ENCODE measurements at places on chromosomes 4 and X.

- H3K4me3 ChIP-seq = no peak overlapping the region
- peaks cover 37% of the 10 kb centered on the region for H3K4me1 ChIP-seq
- DNase-seq = peak; percentile 29
- H3K36me3 ChIP-seq = no peaks in the 10 kb centered on the region
- H3K27me3 ChIP-seq = no peaks in the 10 kb centered on the region
These were observed 227.6 kb downstream of the NR3C2 start for GRCh38 chr4:148214529-148215166.

DNA sequence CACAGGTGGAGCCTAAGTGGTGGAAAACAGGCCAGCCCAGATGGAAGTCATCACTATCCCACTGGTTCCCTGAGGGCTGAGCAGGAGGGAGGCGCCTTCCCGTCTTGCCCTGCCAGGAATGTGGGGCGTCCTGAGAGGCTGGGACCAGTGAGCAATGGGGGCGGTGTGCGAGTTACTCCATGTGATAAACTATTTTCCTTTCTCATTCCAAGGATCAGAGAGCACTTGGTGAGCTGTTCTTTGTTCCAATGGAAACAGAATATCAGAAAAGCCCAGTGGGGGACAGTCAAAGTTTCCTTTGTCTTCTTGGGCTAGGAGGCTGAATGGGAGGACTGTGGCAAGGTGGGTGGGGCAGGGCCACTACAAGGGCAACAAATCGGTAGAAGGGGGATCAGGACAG, 86.2 kb downstream of the NHSL2 start:
- no peaks in the 10 kb centered on the region for H3K27me3 ChIP-seq
- H3K36me3 ChIP-seq = no peaks in the 10 kb centered on the region
- H3K4me3 ChIP-seq = no peak overlapping the region

GRCh38 chrX:6821730-6822129, 286.8 kb upstream of the VCX3A start:
- DNase-seq = no peak
- H3K4me1 ChIP-seq = no peaks in the 10 kb centered on the region
- no peaks in the 10 kb centered on the region for H3K27me3 ChIP-seq
- H3K36me3 ChIP-seq = no peaks in the 10 kb centered on the region
- H3K4me3 ChIP-seq = no peak overlapping the region
- H3K27ac ChIP-seq = no peak overlapping the region

- H3K27me3 ChIP-seq = no peaks in the 10 kb centered on the region
- DNase-seq = no peak
- H3K4me1 ChIP-seq = no peaks in the 10 kb centered on the region
- no peaks in the 10 kb centered on the region for H3K36me3 ChIP-seq
- H3K4me3 ChIP-seq = no peak overlapping the region
- H3K27ac ChIP-seq = no peak overlapping the region
These were observed 151.4 kb upstream of the STX18 start for GRCh38 chr4:4693258-4693657.

- no peaks in the 10 kb centered on the region for H3K4me1 ChIP-seq
- no peak overlapping the region for H3K27ac ChIP-seq
- H3K4me3 ChIP-seq = no peak overlapping the region
- no peak for DNase-seq
- H3K36me3 ChIP-seq = no peaks in the 10 kb centered on the region
- H3K27me3 ChIP-seq = no peaks in the 10 kb centered on the region
These were observed 197.6 kb downstream of the KIT start for GRCh38 chr4:54855191-54855854.

DNA sequence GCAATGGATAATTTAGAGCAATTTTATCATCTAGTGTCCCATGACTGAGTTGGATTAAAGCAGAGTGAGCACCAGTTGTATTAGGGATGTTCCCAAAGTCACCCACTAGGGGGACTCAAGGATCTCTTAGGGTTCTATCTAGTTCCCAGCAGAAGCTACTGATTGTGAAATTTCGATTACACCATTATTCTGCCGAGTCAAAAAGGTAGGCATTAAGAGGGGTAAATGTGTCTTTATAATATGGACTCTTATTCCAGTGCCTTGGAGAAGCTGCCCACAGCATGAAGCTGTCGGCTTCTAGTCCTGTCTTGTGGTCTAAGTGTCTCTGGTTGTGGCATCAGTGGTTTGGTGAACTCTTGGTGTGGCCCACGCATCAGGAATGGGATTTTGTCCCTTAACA, 53.3 kb downstream of the RGS12 start:
- no peak overlapping the region for H3K4me3 ChIP-seq
- no peaks in the 10 kb centered on the region for H3K27me3 ChIP-seq
- peaks cover 4% of the 10 kb centered on the region for H3K4me1 ChIP-seq

- no peaks in the 10 kb centered on the region for H3K27me3 ChIP-seq
- H3K4me1 ChIP-seq = no peaks in the 10 kb centered on the region
- H3K36me3 ChIP-seq = no peaks in the 10 kb centered on the region
- H3K27ac ChIP-seq = peak within 1 kb of the TSS; percentile 81
- peak within 1 kb of the TSS; percentile 55 for H3K4me3 ChIP-seq
These were observed at the start of gene MTMR1 for GRCh38 chrX:150692831-150693724. MTMR1 (plus strand) TSS chrX:150693396; CDS start chrX:150693531, 135 bp downstream.

DNA sequence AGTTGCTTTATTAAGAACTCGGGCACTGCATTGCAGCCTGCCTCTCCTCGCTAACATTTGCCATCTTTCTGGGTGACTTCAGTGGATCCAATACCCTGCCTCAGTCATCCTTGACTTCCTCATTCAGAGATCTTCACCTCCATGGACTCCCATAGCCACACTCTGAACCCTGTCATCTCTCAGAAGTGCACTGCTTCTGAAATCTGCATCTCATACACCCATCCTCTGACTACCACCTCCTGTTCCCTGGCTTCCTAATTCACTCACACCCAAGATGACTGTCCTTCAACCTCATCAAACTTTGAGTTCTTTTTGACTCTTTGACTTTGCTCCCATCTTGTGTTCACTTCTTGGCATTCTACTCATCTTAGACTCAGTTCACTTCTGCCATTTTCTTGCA, 25.3 kb upstream of the CYBB start:
- DNase-seq = no peak
- no peaks in the 10 kb centered on the region for H3K4me1 ChIP-seq
- no peak overlapping the region for H3K4me3 ChIP-seq
- no peak overlapping the region for H3K27ac ChIP-seq

DNA sequence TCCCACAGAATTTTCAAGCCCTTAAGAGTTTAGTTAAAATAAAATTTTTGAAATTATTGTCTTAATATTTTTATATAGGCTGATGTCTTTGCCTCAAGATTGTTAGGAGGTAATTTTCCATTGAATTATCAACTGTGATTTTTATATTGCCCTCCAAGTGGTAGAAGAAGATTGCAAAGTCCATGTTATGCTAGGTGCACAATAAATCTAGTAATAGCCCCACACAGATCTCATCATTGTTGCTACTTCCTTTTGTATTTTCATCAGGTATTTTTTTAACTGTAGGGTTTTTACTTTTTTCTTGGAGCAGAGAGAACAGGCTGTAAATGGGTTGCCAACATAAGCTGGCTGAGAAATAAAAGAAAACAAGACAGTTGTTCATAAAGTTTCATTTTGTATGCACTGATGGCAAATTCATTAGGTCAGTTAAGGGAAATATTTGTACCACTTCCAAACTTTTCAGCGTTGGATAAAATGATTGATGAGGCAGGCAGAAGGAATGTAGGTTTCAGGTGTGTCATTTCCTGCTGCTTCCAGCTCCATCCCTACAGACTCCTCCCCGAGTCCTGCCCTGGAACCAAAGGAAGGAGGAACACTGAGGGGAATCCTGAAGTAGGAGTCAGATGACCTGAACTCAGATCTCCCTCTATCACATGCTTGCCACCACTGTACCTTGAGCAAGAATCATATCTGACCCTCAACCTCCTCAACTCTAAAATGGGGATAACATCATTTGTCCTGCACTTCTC, 105.5 kb downstream of the PRRG1 start:
- no peak for DNase-seq
- no peaks in the 10 kb centered on the region for H3K27me3 ChIP-seq
- no peaks in the 10 kb centered on the region for H3K36me3 ChIP-seq
- no peak overlapping the region for H3K27ac ChIP-seq
